NCI-H1092 treated with DMSO at 0.1 percent for 48 hours (cell line): ENCODE measurements at places on chromosomes 6 and 20.
A peak's percentile ranks its signal among the peaks of the same experiment; 100 is the strongest.

DNA sequence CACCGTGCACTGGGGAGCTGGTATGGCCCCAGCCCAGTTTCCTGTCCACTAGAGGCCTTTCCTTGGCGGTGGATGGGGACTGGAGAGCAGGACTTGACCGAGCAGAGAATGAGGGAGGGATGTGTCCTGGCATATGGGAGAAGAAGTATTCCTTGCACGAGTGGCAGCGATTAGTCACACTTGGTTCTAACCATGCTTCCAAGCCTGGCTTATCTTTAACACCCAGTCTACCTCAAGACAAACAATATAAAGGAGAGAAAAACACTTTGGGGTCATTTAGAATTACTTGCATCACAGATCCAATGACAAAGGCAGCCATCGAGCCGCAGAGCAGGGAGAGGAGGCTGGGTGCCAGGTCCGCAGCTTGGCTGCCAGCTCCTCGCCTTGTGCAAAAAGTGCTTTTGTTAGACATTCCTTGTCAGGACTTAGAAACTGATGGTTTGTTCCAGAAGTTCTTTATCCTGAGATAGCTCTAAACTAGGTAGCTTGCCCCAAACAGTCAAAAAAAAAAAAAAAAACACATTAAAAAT lies 214.9 kb upstream of the GMDS start:
- DNase-seq: no peak

GRCh38 chr20:15061955-15062354 lies 724.5 kb upstream of the FLRT3 start:
- DNase-seq: no peak

DNA sequence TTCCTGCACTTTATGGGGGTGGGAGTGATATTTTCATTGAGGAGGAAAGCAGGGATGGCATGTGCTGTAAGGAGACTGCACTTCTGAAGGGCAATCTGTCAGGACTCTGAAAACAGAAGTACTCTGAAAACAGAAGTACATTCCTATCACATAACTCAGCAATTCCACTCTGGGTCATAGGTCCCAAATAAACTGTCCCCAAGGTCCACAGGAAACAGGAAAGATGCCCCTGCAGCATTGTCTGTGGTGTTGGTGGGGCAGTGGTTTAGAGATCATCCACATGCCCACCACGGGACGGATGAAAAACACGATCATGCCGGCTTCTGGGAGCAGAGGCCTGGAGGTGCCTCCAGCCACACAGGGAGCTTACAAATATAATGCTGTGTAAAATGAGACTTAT lies 150.3 kb downstream of the OTOR start:
- no peak for DNase-seq

- no peak for DNase-seq
Observed at GRCh38 chr6:158836625-158837311, 17.6 kb upstream of the EZR start.

- peak; percentile 0 for DNase-seq
Observed at GRCh38 chr6:11333132-11333849, 100.8 kb upstream of the NEDD9 start.

GRCh38 chr6:39420300-39421265 lies 98.1 kb upstream of the KCNK16 start:
- DNase-seq: peak; percentile 9
